ENCODE measurements at places on chromosomes 11 and 22.

DNA sequence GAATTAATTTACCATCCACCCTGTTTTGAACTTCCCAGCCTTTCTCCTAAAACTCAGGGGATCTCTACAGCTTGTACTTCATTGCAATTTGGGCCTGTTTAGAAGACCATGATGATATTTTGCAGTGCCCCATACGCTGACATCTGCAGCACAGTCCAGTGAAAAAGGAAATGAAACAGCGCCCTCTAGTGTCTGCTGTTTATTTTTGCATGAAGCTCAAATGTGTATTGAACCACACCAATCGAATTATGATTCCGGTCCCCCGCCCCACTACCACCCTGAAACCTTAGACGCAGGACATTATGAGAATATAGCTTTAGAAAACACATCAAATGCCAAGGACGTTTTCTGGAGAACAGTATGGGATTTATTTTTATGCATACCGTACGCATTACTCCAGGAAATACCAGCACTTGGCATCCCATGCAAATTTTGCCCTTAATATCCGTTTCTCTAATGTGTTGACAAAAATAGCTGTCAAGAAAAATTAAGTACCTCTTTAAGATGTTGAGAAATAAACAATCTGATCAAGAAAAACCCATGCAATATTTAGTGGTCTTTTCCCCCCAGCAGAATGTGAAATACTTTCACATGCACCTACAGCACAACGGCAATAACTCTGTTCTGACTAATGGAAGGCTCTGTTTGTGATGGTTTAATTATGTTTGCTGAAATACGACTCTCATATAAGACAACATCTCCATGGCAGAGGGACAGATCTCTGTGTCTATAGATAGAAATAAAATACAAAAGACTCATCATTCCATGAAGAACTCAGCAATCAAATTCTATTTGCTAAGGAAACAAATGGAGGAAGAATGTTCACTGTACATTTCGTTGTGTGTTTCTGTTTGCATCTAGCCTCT, 93.9 kb downstream of the TECTA start:
- peak; percentile 34 for DNase-seq

DNA sequence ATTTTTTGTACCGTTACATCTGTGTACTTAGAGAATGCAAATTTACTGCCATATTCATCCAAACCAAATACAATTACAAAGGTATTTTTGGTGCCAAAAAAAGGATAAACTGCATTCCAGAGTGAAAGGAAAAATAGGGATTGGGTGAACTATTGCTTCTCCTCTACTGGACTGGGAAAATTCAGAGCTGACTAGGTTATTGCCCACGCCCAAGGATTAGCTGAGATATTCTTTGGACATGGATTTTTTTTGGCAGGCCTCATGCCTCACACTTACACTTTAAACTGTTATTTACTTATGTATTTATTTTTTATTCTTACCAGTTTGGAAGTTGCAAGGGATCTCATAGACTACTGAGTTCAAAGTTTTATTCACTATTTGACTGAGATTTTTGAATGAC, 76.3 kb upstream of the DDI1 start:
- no peak for DNase-seq

DNA sequence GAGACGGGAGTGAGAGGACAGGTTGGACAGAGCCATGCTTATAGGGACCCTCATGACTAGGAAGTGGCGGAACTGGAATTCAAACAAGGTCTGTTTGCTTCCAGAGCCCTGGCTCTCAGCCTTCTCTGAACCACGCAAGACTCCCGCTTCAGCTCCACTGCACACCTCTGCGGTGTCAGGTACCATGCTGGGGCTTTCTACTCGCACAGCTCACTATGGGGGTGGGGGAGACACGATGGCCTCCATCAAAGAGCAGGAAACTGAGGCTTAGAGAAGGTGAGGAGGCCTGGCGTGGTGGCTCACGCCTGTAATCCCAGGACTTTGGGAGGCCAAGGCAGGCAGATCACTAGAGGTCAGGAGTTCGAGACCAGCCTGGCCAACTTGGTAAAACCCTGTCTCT, 14.2 kb downstream of the SUN2 start:
- DNase-seq, result no peak

GRCh38 chr22:31628362-31628761, 33.7 kb downstream of the PISD start:
- DNase-seq, result no peak

GRCh38 chr11:23976841-23977271, 520.0 kb upstream of the LUZP2 start:
- no peak for DNase-seq

DNA sequence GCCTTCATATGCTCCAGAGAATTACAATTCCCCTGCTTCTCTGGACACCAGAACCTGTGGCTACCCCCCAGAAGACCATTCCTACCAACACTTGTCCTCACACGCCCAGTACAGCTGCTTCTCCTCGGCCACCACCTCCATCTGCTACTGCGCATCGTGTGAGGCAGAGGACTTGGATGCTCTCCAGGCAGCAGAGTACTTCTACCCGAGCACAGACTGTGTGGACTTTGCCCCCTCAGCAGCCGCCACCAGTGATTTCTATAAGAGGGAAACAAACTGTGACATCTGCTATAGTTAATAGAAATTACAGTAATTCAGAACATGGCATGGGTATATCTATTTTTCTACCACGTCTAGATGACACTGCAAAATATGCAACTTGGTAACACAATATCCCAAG, 9.8 kb downstream of the POU2AF3 start:
- DNase-seq, result peak; percentile 87

- DNase-seq, result no peak
Observed at GRCh38 chr22:41831828-41832552, 915 bp upstream of the SREBF2 start.

DNA sequence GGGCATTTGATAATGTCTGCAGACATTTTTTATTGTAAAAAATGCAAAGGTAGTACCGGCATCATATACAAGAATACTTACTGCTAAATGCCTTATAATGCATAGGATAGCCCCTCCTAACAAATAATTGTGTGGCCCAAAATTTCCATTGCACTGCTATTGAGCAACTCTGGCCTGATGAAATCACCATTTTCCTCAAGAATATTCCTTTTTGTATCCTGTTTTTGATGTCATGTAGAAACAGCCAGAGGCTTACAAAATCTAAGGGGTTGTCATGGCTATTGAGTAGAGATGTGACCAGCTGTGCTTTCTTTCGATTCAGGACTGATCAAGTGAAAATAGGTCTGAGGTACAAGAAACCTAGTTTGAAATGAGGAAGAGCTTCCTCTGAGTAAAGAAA, 854.3 kb downstream of the KCNA4 start:
- DNase-seq, result no peak

- DNase-seq, result no peak
Observed at GRCh38 chr11:48366365-48366764, at the start of gene OR4C5. Gene OR4C5 (minus strand): TSS chr11:48366465. CDS start chr11:48366465, 0 bp downstream.

- peak; percentile 70 for DNase-seq
Observed at GRCh38 chr11:2380807-2381350, 3.8 kb downstream of the CD81 start.

- no peak for DNase-seq
Observed at GRCh38 chr11:74612877-74613276, 20.5 kb downstream of the POLD3 start.

DNA sequence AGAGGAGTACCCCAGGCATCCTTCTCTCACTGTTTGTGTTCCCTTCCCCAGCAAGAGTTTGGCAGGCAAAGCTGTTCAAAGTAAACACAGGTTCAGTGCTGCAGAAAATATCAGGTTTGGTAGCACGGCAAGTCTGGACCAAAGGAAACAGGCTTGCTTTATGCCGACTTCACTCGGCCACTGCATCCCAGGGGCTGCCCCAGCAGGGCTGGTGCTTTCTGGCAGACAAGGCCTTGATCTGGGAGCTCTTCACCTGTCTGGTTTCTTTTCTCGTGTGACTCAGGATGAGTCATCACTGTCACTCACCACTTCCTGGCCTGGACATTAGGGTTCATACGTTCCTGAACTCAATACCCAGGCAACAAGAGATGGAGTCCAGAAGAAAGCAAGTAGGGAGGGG, 52.6 kb upstream of the NAV2 start:
- no peak for DNase-seq

DNA sequence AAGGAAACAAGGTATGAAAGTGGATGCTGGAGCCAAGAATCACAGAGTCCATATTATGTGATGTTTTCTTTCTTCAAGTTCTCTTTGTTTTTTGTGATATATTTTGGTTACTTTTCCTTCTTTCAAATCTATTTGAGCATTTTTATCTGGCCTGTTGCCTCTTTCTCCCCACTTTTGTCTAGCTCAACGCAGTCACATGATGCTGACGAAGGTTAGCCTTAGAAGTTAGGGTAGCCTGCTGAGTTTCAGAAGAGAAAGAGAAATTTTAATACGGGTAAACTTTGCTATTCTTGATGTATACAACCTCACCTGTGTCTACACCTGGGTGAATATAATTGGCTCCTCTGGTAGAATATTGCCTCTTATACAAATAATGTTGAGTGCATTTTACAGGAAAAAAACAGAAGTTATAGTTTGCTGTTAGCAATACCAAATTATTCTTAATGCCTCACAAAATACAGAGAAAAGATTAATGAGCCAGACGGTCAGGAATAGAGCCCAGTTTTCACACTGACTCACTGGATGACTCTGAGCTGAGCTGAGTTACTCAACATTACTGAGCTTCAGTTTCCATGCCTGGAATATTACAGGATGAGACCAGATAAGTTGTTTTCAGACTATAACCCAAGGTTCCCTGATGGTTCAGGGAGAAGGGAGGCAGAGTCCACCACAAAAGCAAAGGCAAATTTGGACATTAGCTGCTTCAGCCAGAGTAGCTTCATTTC, 161.6 kb upstream of the BDNF start:
- no peak for DNase-seq

DNA sequence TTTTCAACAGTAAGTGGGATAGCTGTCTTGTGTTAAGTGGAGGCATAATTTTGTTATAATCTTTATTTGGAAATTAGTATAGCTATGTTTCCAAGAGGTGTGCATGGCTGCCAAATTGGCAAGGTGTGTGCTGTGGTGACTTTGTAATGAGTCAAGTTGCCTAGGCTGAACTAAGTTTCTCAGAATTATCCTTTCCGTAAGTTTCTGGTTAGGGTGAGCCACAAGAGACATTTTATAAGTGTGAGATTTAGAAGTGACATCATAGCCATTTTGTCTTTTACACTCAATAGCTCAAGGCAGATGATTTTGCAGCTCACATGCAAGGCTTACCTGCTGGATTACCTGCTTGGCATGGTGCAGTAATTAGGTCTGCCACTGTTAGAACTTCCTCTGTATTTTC, 90.3 kb downstream of the C11orf87 start:
- DNase-seq, result no peak

DNA sequence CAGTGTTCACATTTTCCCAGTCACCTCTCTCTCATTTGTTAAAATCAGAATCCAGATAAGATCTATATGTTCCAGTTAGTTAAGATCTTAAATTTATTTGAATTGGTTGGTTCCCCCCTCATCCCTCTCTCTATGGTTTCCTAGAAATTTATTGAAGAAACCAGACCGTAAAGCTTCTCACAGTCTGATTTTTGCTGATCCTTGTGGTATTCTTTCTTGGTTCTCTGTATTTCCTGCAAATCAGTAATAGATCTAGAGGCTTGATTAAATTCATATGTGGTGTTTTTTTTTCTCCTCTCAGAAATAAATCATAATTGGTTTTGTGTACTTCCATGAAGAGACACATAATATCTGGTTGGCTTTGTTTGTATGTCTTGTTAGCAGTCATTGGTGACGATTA, 147.5 kb downstream of the TMEM135 start:
- DNase-seq, result no peak

- no peak for DNase-seq
Observed at GRCh38 chr11:8988329-8989234, 15.2 kb downstream of the NRIP3 start.
